ENCODE measurements at places on chromosomes 7 and 10.
A peak's percentile ranks its signal among the peaks of the same experiment; 100 is the strongest.

DNA sequence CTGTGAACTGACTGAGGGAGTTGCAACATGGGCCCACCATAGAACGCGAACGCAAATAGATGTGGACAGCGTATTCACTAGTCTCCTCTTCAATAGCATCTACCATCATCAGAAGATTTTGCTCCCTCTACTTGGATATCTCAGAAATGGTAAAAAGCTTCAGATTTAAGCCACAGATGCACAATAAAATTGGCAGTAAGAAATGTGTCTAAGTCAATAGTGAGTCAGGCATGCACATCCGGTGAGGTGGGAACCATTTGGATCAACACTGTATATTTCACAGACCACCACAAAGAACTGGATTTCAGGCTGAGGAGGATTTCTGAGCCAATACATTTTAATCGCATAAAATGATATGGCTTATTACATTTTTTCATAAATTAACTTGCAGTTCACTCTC is 111.5 kb upstream of the ADAM12 start:
- DNase-seq = peak; percentile 38

GRCh38 chr7:149415391-149416071 is 45.3 kb downstream of the ZNF777 start:
- DNase-seq = peak; percentile 32

- DNase-seq = no peak
Measured at GRCh38 chr7:98210513-98211220, 572 bp upstream of the BHLHA15 start.

DNA sequence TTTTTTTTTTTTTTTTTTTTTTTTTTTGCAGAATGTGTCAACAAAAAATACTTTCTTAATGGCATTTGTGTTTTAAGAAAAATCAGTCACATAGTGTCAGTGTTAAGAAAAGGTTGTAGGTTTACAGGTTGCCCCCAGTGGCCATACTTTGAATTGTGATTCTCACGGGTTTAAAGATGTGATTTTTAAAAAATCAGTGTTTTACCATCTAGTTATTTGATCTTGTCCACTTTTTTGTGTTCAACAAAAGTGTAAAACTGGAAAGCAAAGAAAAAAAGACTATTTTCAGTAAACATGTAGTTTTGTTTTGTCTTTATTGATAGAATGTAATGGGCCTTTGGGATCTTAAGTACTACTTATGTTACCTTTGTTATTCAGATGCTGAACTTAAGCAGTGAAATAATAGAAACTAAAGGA is 25.7 kb downstream of the SUV39H2 start:
- peak; percentile 26 for DNase-seq

GRCh38 chr10:94214481-94214893 is 148.3 kb downstream of the NOC3L start:
- DNase-seq = no peak

DNA sequence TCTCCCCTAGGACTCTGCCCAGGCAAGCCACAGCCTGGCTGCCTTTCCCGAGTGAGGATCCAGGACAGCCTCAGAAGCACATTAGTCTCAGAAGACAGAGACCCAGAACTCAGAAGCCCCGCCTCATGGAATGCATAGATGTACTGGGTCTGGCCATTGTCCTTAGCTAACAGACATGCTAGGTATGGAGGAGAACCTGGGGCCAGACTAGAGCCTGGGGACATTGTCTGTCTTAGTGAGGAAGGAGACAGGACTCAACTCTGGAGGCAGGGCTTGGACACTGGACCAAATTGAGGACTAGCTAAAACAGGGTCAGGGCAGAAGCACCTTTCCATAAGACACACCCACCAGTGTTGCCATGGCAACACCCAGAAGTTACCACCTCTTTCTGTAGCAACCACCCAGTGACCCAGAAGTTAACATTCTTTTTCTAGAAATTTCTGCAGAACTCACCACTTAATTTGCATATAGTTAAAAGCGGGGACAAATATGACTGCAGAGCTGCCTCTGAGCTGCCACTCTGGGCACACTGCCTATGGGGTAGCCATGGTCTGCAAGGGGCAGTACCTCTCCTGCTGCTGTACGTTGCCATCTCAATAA is 27.5 kb downstream of the TLX1 start:
- DNase-seq = no peak

DNA sequence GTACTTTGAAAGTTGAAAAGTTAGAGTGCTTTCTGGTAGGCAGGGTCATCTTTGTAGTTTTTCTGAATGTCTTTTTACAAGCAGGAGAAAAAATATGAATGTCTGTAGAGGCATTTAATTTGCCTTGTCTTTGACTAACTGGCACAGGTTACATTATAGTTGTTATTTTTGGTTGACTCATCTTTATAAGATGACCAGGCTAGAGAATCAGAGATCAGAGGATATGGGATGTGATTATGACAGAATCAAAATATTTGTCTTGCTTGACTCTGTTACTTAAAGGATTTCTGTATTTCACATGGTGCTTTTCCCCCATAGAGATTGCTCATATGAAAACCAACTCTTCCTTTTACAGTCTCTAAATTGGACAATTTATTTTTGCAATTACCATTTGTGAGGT is 2.4 kb downstream of the ZMYND11 start:
- peak; percentile 39 for DNase-seq

GRCh38 chr7:107994421-107995030 is 8.4 kb downstream of the LAMB1 start:
- DNase-seq = no peak

GRCh38 chr7:140898786-140899536 is 25.8 kb downstream of the BRAF start:
- peak; percentile 6 for DNase-seq

- no peak for DNase-seq
Measured at GRCh38 chr10:52464368-52465124, 150.5 kb downstream of the DKK1 start.

DNA sequence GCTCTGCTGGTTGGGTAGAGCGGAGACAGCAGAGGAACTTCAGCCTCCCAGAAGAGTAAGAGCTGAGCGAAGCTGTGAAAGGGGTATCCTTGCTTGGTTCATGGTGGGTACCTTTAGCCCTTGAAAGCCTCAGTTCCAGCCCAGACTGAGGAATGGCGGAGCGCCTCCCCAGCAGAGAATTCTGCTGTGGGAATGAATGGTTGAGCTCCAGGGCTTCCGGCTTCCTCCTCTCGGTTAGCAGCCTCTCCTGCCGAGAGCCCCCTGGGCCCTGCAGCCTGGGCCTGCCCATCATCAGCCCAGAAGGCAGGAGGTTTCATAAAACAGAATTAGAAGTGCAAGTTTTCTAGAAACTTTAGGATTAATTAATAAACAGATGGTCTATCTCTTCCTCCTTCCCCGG is 79.9 kb upstream of the ANLN start:
- no peak for DNase-seq

DNA sequence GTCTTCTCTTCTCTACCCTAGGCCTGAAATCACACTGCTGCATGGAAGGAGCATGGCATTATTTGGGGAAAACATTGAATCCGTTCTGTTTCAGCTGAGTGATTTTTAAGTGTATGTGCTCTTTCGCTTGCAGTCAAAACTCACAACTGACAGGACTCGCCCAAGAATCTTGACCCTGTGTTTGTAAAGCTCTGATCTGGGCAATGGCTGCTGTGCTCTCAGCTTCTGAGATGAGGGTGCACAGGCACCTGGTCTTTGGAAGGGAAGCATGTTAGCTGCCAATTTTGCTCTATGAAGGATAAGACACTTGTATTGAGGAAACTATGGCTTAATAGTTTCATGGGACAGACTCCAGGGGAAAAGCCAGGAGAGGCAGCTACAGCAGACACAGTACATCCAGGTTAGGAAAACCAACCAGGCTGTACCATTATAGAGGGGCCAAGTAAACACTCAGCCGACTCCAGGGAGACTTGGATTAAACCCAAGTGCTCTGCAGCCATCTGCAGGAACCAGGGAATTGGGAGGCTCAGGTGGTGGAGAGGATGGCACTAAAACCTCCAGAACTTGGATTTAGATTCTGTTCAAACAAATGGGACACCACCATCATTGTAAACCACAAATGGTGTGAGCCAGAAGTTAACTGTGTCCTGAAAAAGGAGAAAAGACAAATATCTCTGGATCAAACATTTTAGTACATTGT is 43.3 kb downstream of the LYZL1 start:
- no peak for DNase-seq

DNA sequence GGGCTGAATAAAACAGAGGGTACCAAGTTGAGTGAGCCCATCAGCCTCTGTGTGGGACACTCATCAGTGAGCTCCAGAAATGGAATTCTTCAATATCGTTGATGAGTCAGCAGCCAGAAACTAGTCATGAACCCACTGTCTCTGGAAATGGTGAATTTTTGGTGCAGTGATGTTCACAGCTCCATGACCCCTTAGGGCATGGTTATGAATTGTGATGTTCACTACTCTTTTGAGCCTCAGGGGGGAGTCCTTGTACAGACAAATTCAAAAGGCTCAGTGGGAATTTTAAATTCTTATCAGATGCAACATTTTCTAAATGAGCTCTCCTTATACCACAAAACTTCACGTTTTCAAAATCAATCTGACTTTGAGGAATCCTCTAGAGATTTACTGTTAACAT is 335.7 kb downstream of the PHTF2 start:
- peak; percentile 84 for DNase-seq

DNA sequence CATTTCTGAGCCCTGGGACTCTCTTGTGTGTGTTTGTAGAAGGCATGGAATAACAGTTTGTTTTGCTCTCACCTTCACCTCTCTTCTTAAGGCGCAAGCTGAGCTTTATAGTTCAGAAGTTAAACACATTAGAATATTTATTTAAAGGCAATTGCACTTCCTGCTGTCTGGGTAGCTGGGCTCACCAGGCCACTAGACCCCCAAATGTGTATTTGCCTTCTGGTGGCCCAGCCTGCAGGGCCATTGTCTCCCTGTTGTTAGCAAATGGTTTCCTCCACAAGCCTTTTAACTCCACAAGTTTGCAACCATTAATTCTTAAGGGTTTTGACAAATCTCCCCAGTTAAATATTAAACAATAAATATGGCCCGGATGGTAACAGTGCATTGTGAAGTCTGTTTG is 31.1 kb upstream of the NEUROD6 start:
- DNase-seq = no peak

Measured in fibroblast of skin of right quadriceps (primary cell).